ENCODE measurements at places on chromosomes 7 and 10. TPM values are rescaled to one million over a fixed set of nuclear protein-coding genes. Genes with fewer than 3 reads are reported as not detected.

DNA sequence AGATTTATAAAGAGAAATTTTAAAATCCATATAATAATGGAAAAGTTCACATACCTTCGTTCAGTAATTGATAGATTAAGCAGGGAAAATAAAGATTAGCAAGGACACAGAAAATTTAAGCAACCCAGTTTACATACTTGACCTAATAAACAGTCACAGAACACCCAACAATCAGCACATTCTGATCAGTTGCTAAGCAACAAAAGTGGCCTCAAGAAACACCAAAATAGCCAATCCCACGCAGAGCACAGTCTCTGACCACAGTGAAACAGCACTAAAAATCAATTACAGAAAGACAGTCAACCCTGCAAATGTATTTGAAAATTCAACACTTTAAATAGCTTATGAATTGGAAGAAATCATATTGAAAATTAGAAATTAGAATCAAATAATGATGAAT, 39.3 kb upstream of the DRGX start:
- DNase-seq: no peak

DNA sequence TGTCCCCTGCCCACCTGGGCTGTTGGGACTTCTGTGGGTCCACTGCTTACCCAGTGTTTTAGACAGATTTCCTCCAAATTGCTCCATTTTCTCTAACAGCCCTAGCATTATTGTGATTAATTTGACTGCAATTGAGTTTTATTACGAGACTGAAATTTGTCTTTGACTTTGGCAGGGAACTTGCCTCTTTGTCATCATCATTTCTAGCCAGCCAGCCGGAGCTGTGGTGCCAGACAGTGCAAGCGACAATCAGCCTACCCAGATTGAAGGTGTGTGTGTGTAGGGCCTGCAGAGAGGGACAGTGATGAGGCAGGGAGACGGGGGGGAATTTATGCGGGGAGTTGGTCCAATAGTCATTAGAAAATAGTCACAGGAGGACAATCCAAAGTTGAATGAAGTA, 743.0 kb downstream of the NRG3 start:
- no peak for DNase-seq

ADAP1 gene
- 30.7 TPM for total RNA-seq

GRCh38 chr10:124072541-124072940, 20.9 kb downstream of the CHST15 start:
- DNase-seq: no peak

- DNase-seq: no peak
Measured at GRCh38 chr7:81355911-81356310, 413.9 kb downstream of the HGF start.

GRCh38 chr10:74150204-74150989, at the start of gene AP3M1:
TSS of gene AP3M1 (minus strand) at chr10:74150828. CDS start at chr10:74138379, 12,449 bp downstream.
- DNase-seq: peak; percentile 90

DNA sequence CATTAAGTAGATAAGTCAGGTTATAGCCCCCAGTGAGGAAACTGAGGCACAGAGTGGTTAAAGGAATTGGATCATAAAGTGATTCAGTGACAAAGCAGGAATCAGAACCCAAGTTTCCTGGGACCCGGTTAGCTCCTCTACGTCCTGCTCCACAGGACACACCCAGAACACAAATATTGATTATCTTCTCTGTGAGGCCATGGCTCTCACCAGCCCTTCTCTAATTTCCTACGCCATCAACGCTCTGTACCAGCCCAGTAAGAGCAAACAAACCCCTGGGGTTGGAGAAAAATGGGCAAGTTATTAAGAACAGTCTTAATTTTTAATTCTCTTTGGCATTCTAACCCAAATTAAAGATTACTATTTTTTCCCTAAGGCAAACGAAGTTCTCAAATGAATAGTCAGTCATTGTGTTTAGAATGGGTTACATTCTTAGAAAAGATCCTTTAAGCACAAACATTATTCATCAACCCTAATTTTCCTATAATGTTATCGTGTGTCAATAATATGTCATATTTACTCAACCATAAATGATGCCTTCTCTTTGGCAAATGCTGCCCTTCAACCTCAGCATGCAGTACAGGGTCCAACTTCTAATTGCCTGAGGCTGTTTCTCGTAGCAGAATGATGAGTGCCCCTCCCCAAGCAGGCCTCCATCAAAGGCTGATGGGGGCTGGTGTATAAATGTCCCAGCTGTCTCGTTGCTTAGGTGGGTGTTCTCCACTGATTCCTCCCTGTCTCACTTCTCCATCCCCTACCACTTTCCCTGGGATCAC, 25.4 kb upstream of the TM9SF3 start:
- DNase-seq: no peak

GRCh38 chr7:65304175-65304574, 69.5 kb upstream of the ZNF92 start:
- DNase-seq: no peak

ZNF853 gene
- 5.2 TPM for total RNA-seq

DNA sequence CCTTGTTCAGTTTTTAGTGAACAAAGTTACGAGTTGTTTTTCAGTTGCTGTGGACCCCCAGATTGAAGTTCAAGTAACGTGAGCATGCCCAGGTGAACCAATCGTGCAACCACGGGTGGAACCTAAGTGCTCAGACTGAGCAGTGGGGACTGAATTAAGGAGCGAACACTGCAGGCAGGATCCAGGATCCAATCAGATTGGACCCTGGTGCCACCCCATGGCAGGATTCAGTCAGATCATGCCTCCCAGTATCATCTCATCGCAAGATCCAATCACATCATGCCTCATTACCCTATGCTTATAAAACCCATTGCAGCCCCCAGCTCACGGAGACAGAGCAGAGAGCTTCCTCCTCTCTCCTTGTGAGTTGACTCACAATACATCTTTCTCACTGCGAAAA, 80.9 kb downstream of the PFKFB3 start:
- DNase-seq: no peak

- DNase-seq: no peak
Measured at GRCh38 chr7:115124409-115124939, 202.6 kb downstream of the MDFIC start.

MYPN gene
- not detected for total RNA-seq

RNF133 gene
- total RNA-seq: 1.2 TPM

DNA sequence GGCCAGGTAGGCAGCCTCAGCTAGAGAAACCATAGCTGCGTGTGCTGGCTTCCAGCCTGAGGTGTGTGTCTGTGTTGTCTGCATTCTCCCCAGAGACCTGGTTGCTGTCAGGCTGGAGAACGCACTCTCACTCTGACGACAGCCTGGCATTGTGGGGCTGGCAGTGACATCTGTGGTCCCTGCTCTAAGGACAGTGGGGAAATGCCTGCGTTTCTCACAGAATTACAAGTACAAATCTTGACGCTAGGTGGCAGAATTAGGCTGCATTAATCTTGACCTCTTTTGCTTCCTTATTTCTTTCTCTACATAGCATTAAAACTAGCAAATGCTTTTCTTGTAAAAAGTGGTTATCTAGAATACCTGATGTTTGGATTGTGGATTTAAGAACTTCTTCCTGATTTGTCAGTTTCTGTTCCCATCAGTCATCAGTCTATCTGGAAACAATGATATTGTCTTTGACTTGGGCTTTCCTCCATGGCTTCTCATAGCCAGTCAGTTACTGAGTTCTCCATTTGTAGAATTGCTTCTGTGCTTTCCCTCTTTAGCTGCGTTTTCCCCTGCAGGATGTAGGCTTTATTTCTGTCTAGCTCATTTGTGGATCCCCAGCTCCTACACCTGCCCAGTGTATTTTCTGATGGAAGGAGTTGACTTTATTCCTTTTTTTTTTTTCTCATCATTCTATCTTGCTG, 86.0 kb downstream of the FANK1 start:
- no peak for DNase-seq

- no peak for DNase-seq
Measured at GRCh38 chr7:30206491-30206890, 71.7 kb downstream of the MTURN start.

GRCh38 chr7:18667466-18667865, 171.9 kb downstream of the HDAC9 start:
- DNase-seq: no peak

DNA sequence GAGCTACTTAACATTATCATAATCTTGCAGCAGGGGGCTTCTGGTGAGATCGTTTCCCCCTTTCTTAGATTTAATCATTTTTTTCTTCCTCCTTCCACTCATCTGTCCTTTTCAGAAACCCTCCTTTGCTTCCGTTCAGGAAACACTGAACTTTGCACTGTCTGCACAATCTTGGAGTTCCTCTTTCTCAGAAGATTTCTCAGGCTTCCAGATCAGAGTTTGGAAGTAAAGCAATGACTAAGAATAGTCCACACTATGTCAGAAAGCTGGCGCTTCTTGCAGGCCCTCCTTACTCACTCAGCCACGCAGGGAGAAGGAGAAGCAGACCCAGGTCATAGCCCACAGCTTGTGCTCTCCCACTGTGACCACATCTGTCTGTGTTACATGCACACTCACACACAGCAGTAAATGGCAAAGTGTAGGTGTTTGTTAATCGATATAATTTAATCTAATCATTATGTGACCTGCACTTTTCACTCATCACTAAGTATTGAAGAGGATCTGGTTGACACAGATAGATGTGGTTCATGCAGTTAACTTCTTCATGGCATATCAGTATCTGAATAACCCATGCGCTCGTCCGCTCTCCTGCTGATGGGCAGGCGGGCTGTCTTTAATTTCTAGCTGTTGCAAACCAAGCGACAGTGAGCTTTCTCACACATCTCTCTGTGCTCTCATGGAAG, 30.2 kb downstream of the ALOX5 start:
- DNase-seq: peak; percentile 64

DNA sequence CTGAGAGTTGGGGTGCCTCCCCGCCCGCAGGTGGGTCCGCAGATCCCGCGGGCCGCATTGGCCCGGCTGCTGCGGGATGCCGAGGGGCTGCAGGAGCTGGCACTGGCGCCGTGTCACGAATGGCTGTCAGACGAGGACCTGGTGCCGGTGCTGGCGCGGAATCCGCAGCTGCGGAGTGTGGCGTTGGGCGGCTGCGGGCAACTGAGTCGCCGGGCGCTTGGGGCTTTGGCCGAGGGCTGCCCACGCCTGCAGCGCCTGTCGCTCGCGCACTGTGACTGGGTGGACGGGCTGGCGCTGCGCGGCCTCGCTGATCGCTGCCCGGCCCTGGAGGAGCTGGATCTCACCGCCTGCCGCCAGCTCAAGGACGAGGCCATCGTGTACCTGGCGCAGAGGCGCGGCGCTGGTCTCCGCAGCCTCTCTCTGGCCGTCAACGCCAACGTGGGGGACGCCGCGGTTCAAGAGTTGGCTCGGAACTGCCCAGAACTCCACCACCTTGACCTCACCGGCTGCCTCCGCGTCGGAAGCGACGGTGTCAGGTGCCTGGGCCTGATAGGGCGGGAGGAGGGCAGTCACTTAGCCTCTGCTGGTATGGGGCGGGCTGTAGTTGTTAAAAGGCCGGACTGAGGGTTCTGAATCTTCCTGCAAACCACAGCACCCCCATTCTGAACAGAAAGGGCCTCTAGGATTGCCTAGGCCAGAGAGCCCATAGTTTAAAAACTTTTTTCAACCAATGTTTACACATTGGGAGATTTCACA, 1.3 kb downstream of the FBXL15 start:
- peak; percentile 88 for DNase-seq

GRCh38 chr10:124705817-124706461, 38.2 kb downstream of the FAM53B start:
- no peak for DNase-seq

MMD2 gene
- total RNA-seq: not detected

DNA sequence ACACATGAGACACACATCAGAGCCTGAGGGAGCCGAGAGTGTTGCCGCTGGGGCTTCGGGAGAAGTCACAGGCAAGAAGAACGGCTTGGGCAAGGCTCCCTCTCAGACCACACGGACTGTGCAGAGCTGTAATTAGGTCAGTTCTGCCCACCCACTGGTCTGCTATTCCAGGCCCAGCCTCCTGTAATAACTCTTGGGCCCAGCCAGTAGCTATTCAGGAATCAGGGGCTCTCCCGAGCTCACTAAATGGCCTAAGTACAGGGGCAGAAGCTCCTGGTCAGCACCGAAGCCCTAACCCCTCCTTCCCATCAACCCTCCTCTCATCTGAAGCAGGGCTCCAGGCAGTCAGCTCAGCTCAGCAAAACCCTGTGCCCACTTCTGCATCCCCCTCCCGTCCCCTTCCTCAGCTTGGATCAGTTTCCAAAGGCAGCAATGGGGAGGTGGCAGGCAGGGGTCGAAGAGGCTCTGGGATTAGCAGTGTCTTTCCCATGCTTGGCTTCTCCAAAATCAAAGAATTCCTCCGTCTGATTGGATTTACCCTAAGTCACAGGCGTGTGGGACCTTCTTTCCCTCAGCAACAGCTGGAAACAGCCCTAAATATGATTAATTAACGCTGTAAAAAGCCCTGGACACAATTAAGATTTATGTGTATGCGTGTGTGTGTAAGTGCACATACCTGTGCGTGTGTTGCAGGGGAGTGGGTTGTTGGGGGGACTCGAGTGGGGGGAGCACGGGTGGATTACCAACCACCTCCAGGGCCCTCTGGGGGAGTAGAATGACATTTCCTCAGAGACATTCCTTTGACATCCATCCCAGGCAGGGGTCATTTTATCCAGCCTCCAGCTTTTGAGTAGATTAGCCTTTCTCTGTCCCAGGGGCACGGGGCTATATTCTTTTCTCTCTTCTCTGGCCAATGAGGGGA, 48.4 kb upstream of the BTRC start:
- no peak for DNase-seq

GRCh38 chr10:71014021-71014805, 125.8 kb upstream of the PCBD1 start:
- peak; percentile 34 for DNase-seq

DNA sequence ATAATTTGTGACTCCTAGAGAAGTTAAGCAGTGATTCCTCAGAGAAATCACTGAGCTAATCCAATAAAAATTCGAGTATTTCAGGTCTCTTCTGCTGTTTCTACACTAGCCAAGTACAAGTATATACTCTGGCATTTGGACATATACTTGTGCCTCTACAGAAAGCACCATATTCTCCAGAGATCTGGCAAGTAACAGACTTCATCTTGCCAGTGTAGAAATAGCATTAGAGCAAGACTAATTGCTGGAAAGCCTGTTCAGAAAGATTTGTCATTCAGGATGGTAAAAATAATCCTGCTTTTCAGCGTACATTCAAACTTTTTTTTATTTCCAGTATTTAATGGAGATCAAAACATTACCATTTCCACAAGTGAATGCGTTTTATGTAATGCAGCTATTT, 410.8 kb upstream of the ETV1 start:
- no peak for DNase-seq

NUTM2B gene
- 0.96 TPM for total RNA-seq

NEUROD6 gene
- not detected for total RNA-seq

GPER1 gene
- total RNA-seq: 11.1 TPM

CRYGN gene
- total RNA-seq: not detected

GRCh38 chr7:84145892-84146291, 48.7 kb downstream of the SEMA3A start:
- DNase-seq: no peak

- no peak for DNase-seq
Measured at GRCh38 chr10:18699849-18700840, 40.9 kb downstream of the ARL5B start.

GRCh38 chr7:51611937-51612336, 295.3 kb upstream of the COBL start:
- DNase-seq: no peak
